ENCODE measurements at places on chromosomes 5 and 9. TPM values are rescaled to one million over a fixed set of nuclear protein-coding genes. Genes with fewer than 3 reads are reported as not detected.

NEURL1B gene
- total RNA-seq: 0.29 TPM

PAEP gene
- not detected for total RNA-seq

GFI1B gene
- not detected for total RNA-seq

FOXI1 gene
- not detected for total RNA-seq

DNA sequence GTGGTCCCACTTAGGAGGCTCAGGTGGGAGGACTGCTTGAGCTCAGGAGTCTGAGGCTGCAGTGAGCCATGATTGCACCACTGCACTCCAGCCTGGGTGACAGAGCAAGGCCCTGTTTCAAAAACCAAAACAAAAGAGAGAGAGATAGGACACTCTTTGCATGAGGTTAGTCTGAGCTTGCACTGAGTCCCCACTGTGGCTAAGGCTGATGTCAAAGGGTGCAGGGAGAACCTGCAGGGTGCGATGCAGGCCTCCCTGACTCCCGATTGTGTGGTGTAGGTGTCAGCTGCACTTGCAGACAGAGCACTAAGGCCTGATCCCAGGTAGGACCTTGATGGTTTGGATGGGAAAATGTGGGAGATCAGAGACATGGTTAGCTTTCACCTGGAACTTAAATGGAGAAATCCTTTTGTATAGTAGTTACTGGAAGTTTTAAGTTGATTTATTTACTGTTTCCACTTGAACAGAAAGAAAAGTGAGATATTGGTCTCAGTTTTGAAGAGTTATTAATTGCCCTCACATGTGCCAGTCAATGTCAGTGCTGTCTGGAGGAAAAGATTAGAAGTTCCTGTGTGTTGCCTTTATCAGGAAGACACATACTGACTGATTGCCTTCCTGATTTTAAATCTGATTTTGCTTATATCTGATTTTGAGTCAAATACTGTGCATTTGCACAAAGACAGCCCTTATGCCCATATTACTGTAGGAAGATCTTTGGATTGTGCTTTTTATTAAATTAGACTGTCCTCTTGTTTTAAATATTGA is 260.0 kb downstream of the MAST4 start:
- peak; percentile 18 for DNase-seq

DNA sequence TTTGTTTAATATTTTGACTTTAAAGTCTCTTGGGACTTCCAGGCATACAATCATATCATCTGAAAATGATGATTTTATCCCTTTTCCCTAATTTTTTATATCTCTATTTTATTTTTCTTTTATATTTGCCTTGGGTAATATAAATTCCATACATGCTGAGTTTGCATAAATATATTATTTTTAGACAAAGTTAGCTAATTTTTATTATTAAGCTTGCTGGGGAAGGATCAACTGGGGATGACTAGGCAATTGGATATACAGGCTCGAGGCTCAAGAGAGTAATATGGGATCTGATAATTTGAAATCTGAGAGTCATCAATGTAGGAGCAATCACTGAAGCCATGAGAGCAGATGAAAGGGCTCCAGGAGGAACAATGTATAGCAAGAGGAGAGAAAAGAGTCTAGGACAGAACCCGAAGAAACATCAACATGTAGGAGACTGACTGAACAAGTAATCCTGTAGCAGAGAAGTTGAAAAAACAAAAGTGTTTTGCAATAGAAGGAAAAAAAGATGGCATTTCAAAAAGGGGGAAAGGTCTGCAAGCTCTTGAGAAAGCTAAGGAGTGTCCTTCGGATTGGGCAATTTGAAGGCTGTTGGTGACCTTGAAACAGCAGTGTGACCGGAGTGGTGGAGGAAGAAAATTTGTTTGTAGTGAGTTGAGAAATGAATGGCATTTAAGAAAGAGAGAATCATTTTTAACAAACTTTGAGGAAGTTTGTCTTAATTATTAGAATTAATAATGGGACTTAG is 17.0 kb upstream of the RHOBTB3 start:
- no peak for DNase-seq

DNA sequence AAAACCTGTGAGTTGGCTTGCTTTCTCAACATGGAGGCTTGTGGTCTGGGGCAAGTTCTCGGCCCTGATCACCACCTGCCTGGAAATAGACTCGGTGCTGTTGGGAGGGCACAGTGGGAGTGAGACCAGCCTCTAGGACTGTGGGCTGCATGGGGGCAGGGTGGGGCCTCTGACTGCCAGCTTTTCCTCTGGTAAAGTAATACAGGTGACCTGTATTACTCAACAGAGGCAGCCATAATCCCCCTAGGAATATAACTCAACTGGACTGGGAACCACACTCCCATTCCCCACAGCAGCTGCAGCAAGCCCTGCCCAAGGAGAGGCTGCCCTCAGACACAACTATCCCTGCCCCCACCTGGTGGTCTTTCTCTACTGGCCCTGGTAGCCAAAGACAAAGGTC is 72.8 kb downstream of the C9orf153 start:
- peak; percentile 11 for DNase-seq

DNA sequence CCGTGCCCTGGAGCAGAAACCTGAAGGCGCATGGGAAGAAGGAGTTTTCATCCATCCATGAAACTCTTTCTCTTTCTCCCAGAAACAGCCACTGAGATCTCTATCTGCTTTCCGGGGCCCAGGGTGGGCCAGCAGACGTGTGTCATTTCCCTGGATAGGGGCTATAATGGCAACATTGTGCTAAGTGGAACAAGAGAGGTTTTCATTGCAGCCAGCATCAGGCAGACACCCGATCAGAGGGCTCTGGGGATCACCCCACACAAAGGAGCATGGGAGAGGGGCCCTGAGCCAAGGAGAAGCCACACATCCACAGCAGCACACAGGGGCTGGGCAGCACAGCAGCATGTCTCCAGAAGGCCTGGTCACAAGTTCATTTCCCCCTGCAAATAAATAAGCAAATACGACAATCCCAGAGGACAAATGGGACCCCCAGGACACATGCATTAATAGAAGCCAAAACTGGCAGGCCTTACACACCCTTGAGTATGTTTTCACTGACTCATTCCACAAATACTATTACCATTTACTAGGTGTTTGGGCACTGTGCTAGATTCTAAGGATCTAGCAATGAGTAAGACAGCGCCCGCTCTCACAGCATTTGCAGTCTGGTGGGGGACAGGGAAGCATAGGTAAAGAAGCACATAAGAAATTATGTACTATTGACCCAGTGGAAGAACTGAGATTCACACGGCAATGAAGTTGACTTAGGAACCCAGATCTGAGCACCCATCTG is 4.3 kb upstream of the AFAP1L1 start:
- no peak for DNase-seq

DNA sequence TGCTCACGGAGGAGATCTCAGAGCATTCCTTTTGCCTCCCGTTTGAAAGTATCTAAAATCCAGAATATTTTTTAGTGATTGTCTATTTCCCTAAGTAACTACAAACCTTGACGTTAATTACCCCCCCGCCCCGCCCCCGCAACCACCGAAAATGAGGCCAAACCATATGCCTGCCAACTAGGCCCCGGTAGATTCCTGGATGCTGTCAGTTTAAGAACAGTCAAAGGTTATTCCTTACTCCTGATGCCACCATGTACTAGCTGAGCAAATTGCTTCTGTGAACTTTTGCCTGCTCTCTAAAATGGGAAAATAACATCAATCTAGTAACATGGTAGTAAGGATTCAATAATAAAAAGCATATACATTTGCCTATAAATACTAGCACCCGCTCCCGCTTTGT is 244.8 kb downstream of the SAXO1 start:
- no peak for DNase-seq

DNA sequence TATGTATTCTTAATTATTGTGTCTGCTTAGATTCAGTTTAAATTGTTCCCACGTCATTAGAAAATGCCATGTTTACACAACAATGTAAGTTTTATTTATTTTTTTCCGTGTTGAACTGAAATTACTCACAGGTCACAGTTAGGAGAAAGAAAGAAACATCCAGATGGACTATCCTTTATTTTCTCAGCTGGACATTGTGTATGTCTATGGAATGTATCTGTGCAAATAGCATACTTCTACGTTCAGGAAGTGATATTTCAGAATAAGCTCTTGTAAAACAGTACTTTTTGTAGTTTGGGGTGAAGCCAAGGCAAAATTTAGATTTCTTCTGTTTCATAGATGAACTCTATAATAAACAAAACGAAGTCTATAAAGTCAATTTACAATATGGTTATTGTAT is 249.0 kb upstream of the ZNF608 start:
- DNase-seq: no peak

CHSY3 gene
- 12.4 TPM for total RNA-seq

DNA sequence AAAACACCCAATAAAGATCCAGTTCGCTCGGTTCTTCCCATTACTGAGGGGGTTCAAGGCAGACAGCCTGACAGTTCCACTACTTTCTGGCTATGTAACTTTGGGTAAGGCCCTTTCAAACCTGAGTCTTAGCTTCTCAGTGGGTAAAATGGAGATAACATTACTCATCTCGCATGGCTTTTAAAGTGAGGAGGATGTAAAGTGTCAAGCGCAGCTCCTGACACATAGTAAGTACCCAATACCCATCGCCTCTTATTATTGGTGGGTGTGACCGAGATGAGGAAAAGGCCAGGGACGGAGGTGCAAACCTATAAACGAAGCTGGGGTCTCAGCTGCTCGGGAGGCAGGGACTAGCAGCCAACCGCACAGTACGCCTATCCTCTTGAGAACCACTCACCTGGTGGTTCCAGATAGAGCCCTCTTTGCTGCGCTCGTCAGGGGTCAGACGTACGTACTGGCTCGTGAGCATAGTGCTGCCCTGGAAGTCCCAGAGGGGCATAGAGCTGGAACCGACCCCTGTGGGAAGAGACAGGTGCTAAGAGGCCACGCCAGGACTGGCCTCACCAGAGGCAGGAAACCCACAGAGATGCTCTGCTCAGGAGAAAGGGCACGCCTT is 584 bp downstream of the LMAN2 start:
- DNase-seq: peak; percentile 52

- DNase-seq: no peak
Measured at GRCh38 chr9:21579247-21579671, 97.1 kb upstream of the IFNE start.

DNA sequence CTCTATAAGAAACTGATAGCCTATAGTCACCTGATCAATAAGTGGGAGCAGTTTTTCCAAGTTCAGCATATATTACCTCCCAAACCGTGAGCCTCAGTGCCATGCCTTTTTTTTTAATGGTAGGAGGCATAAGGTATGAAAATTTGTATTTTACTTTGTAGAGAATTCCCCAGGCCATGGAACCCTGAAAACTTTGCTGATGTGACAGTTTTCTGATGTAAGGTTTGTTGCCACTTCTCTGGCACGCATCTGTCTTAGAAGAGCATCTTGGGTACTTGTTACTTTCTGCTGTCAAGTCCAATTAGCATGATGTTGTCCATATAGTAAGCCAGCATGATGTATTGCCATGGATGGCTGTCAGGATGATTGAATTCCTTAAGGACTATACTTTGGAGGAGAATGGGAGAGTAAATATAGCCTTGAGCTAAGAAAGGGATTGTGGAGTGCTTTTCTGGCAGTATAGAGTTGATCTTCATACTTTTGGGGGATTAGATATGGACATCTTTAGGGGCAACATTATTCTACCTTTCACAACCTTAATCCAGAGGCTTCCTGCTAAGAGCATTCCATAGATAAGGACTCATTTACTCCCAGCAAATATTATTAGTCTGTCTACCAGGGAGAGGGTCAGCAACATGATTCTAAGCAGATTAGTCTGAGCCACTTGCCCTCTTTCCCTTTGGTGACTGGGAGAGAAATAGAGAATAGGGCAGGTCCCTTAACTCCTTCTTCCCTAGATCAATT is 389.6 kb downstream of the YTHDC2 start:
- no peak for DNase-seq

- DNase-seq: no peak
Measured at GRCh38 chr9:86600291-86600690, 246.1 kb upstream of the TUT7 start.

ADAMTSL1 gene
- total RNA-seq: 70.1 TPM

CENPH gene
- total RNA-seq: 5.0 TPM

DNA sequence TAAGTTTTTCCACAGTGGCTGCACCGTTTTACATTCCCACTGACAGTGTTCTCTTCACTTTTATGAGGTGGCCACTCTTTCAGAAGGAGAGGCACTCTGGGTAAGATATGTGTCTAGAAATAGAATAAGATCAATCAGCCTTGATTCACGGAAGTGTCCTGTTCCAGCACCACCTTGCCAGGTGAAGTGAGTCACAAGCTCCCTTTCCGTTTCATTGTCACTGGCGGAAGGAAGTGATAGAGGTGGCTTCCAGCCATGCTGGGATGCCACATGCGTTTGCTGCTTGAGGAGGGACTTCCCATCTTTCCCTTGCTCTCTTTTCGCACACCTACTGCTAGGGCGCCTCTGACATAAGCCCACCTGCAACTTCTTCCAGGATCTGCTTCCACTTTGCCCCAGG is 217.1 kb downstream of the PIK3R1 start:
- DNase-seq: no peak

DNA sequence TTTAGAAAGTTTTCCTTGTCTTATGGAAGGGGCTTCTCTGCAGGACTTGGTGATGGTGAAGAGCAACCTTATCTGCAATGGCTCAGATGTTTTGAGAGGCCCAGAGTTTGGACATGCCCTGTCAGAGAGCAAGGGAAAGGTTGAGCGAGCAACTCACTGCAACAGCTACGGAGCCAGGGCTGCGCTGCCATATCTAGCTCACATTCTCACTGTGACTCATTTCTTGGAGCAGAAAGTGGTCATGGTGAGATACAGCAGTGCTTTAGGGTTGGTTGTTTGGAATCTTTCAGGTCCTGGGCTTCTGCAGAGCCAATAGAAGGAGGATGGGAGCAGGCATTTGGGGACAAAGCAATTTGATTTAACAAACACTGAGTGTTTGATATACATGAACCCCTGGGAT is 12.3 kb downstream of the GLRA1 start:
- no peak for DNase-seq

GRCh38 chr9:69834056-69834455 is 13.4 kb downstream of the CFAP95 start:
- no peak for DNase-seq

DNA sequence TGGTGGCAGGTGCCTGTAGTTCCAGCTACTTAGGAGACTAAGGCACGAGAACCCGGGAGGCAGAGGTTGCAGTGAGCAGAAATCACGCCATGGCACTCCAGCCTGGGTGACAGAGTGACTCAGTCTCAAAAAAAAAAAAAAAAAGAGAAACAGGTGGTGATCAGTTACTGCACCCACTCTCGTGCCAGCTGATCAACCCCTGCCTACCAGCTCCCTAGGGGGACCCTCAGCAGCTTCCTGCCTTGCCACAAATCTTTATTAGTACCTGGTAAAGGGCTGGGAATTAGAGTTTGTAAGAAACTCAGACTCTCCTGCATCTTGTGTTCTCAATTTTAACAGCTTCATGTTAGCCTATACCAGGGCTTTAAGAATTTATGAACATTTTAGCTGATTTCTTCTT is 914.9 kb downstream of the EFNA5 start:
- DNase-seq: no peak

Data from osteoblast (primary cell).